Activated naive CD8-positive, alpha-beta T cell treated with anti-CD3 and anti-CD28 coated beads, Interleukin-2, amount 50 U/mL, for 24 hours (primary cell): ENCODE measurements at places on chromosomes 4 and X.

DNA sequence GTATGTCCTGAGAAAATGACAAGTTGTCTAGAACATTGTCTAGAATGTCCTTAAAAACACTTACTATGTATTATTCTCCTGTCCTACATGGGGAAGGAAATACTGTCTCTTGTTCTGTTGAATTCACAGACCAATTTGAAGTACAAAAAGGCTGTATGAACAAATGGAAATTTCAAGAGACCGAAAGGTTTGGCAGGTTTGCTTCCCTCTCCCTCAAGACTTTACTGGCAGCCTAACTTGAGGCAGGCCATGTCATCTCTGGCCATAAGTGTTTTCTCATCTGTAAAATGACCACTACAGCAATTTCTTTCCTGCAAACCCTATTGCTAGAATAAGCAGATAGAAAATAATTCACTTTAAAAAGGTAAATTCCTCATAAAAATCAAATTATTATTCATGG is 191.2 kb upstream of the BMP3 start:
- no peak for DNase-seq

- no peak for DNase-seq
Measured at GRCh38 chr4:75830906-75831305, 71.3 kb downstream of the PPEF2 start.

DNA sequence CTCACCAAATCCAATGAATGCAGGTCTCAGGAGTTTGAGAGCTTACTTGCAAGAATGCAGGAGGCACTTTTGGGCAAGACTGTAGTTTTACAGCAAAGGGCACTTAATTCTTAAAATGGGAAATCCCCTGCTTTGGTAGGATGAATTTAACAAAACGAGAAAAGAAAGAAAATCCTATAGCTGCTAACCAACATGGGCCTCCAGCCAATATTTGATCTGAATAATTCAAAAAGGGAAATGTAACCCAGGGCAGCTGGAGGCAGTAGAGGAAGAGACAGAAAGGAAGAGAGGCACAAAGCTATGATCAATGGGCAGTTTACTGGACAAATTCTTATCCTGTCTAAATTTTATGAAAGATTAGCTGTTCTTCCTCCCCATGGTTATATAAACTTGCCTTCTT is 142.3 kb downstream of the SH3KBP1 start:
- no peak for DNase-seq

- no peak for DNase-seq
Measured at GRCh38 chr4:48635980-48636379, 144.1 kb downstream of the FRYL start.

DNA sequence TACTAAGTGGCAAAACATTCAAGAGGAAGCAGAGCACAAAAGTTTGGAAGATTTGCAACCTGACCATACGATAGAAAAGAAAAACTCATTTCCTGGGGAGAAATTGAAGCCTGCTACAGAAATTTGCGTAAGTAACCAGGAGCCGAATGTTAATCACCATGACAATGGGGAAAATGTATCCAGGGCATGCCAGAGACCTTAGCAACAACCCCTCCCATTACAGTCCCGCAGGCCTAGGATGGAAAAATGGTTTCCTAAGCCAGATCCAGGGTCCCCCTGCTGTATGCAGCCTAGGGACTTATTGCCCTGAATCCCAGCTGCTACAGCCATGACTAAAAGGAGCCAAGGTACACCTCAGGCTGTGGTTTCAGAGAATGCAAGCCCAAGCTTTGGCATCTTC is 472.2 kb upstream of the KLHL4 start:
- DNase-seq, result no peak

- no peak for DNase-seq
Measured at GRCh38 chrX:42778096-42778495, at the start of gene PPP1R2C. PPP1R2C (minus strand) TSS chrX:42778163; CDS start chrX:42778079, 84 bp downstream.

GRCh38 chrX:119878740-119879139 is 7.1 kb downstream of the NDUFA1 start:
- DNase-seq, result no peak

GRCh38 chr4:80916770-80917169 is 113.7 kb upstream of the BMP3 start:
- DNase-seq, result no peak

GRCh38 chr4:168221301-168221700 is 97.3 kb downstream of the DDX60 start:
- DNase-seq, result no peak

GRCh38 chrX:53594354-53594753 is 92.2 kb downstream of the HUWE1 start:
- no peak for DNase-seq

DNA sequence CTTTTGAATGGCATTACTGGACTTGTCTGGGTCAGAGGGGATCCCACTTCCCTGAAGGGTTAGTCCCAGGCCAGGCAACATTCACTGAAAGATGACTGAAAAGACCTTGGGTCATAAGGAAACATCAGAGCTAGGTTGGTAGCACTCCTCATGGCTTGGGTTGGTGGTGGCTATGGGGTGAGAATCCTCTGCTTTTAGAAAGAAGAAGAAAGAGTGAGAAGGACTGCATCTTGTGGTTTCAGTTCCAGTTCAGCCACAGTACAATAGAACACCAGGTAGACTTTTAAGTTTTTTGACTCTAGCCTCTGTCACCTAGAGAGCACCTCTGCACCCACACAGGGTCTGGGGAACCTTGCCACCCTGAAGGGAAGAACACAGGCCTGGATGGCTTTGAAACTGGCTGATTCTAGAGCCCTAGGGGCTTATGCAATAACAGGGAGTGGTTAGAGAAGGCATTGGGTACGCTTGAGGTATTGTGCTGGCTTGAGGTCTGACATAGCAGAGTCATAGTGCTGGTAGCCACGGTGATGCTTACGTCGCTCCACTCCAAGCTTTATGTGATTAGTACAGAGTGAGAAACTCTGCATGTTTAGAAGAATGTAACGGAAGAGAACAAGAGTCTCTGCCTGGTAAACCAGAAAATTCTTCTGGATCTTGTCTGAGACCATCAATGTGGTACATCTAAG is 36.5 kb downstream of the PRR32 start:
- DNase-seq, result no peak

- DNase-seq, result no peak
Measured at GRCh38 chrX:68203646-68204045, 229.6 kb downstream of the OPHN1 start.

DNA sequence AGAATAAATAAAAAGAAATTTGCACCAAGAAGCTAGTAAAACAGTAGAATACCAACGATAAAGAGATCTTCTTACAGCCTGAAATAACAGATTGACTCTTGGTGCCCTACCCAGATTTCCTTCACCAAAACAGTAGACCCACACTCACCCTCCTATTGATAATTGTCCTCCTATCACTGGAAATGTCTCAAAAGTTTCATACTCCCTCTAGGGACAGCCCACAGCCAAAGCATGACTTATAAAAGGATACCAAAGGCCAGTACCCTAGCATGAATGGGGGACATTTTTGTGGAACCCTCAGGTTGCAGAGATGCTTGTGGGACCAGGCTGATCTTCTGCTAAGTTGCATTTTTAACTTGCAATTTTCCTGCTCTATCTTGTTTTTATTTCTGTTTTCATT is 104.1 kb downstream of the INPP4B start:
- no peak for DNase-seq

GRCh38 chr4:180794333-180794732 is 1448.9 kb upstream of the TENM3 start:
- no peak for DNase-seq

GRCh38 chr4:76540486-76540885 is 105.5 kb downstream of the SHROOM3 start:
- DNase-seq, result no peak

DNA sequence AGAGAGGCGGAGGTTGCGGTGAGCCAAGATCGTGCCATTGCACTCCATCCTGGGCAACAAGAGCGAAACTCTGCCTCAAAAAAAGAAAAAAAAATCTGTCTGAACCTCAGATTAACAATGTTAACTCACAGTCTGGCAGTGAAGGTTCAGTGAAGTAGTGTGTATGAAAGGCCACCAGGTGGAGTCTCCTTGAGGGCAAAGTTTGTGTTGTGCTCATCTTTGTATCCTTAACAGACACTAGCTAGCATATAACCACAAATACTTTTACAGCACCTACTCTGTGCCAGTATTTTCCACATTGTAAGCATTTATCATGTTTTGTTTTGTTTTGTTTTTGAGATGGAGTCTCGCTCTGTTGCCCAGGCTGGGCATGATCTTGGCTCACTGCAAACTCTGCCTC is 46.0 kb upstream of the MGST2 start:
- no peak for DNase-seq

DNA sequence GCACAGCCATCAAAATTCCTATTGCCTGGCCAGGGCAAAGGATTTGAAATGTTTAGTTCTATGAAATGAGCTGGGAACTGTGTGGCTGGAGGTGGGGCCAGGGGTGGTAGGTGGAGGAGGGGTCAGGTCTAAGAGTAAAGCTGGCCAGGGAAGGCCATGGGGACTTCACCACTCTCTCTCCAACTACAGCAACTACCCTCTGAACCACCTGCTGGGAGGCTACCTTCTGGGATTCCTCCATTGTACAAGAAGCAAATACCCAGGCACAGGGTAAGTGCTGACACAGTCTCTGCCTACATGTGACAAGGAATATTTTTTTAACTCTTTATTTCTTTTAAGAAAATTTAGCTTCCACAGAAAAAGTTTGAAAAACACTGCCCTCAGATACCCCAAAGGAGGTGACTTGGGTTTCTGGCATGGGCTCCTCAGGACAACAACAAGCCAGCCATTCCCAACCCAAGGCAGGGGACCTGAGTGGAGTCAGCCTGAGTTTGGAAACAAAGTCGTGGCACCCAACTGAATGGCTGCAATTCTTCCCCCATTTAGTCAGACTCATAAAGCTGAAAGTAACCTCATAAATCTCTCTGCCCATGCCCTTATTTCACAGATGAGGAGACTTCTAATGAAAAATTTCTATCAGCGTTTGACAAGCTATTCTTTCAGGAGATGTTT is 593.8 kb upstream of the DIPK2B start:
- DNase-seq, result no peak

- no peak for DNase-seq
Measured at GRCh38 chr4:122666527-122667245, 45.8 kb upstream of the IL21 start.

GRCh38 chrX:103393487-103393886 is 17.1 kb downstream of the BEX3 start:
- DNase-seq, result no peak

- DNase-seq, result no peak
Measured at GRCh38 chr4:148112231-148112982, 329.8 kb downstream of the NR3C2 start.

DNA sequence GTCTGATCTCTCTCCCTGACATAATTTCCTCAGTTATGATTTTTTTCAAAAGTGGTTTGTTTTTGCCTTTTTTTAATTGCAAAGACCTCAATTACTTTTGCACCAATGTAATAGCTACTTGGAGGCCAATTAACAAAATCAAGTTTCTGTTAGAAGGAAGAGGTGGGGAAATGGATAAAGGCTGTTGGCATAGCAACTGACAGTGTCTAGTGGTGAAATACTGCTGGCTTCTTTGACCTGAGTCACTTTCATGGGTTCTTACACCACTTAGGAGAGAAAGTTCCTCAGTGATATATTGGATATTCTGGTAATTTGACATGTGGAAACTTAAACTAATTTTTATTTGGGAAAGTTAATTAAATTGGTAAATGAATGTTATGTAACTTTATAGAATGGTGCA is 26.5 kb upstream of the ATP8A1 start:
- DNase-seq, result no peak

GRCh38 chr4:143424276-143424675 is 87.6 kb downstream of the GAB1 start:
- no peak for DNase-seq

DNA sequence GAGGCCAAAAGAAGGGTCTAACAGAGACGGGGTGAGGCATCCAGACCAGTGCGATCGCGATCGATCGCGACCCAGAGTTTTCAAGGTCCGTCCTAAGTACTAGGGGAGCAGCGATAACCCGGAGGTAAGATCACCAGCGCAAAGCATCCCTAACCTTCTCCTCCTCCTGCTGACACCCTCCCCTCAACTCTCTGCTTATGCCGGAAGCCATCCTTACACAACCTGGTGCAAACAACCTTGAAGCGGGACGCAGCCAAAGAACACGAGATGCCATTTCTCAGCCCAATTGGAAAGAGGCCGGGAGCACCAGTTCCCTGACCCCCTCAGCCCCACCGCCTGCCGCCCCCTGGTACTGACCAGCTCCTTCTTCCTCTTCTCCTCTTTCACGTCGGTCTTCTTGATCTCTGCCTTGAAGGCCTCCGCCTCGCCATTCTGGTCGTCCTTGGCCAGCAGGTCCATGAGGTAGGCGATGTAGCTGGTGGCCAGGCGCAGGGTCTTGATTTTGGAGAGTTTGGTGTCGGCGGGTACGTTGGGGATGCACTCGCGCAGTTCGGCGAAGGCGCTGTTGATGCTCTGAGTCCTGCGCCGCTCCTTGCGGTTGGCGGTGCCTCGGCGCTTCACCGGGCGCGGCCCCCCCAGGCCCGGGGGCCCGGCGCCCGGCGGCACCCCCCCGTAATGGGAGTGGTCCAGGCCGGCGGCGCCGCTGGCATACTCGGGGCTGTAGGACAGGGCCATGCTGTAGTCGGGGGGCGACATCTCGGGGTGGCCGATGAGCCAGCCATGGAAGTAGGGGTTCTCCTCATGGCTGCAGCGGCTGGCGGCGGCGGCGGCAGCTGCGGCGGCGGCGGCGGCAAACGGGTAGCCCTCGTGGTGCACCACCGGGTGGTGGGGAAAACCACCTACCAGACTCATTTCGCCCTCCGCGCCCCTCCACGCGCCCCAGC is 1.4 kb downstream of the HAND2 start:
- DNase-seq, result no peak

- no peak for DNase-seq
Measured at GRCh38 chr4:112110059-112110425, 35.2 kb upstream of the FAM241A start.

GRCh38 chr4:10184041-10184440 is 67.4 kb upstream of the WDR1 start:
- no peak for DNase-seq

GRCh38 chrX:54045563-54046228 is 1.4 kb upstream of the PHF8 start:
- no peak for DNase-seq

GRCh38 chr4:8051644-8052043 is 107.0 kb downstream of the ABLIM2 start:
- no peak for DNase-seq

- no peak for DNase-seq
Measured at GRCh38 chr4:155688211-155688610, 21.6 kb downstream of the GUCY1A1 start.

DNA sequence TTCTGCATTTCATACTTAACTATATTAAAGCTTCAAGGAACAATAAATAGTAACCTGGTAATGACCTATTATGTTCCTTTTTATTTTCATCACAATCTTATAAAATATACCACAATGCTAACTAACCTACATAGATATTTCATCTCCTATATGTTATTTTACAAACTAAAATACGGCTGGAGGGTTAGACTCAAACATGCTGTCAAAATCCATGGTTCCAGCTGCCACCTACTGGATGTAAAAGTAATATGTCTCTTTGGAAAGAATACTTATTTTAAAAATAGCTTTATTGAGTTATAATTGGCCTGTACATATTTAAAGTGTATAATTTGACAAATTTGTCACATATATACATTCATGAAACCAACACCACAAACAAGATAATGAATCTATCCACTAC is 15.0 kb downstream of the RGN start:
- DNase-seq, result no peak

GRCh38 chrX:110444996-110445395 is 86.3 kb downstream of the RTL9 start:
- no peak for DNase-seq

- DNase-seq, result no peak
Measured at GRCh38 chrX:77622233-77622632, 163.8 kb downstream of the ATRX start.
